ENCODE measurements at places on chromosomes 7 and 10. TPM values are rescaled to one million over a fixed set of nuclear protein-coding genes. Genes with fewer than 3 reads are reported as not detected.
A peak's percentile ranks its signal among the peaks of the same experiment; 100 is the strongest.

Gene CDC14C
- total RNA-seq: not detected

Gene ASB13
- 4.2 TPM for total RNA-seq

GRCh38 chr7:101162551-101163278 is 2.7 kb downstream of the VGF start:
- H3K27me3 ChIP-seq: peaks cover 50% of the 10 kb centered on the region
- peaks cover 39% of the 10 kb centered on the region for H3K4me1 ChIP-seq
- no peak for DNase-seq
- peaks cover 12% of the 10 kb centered on the region for H3K36me3 ChIP-seq
- H3K4me3 ChIP-seq: peak overlapping the region; percentile 12
- H3K27ac ChIP-seq: no peak overlapping the region

GRCh38 chr7:8042796-8043535 is 74.4 kb downstream of the GLCCI1 start:
- H3K27ac ChIP-seq: no peak overlapping the region
- no peaks in the 10 kb centered on the region for H3K4me1 ChIP-seq
- H3K27me3 ChIP-seq: no peaks in the 10 kb centered on the region

- no peaks in the 10 kb centered on the region for H3K4me1 ChIP-seq
- no peak overlapping the region for H3K27ac ChIP-seq
- no peaks in the 10 kb centered on the region for H3K27me3 ChIP-seq
- no peaks in the 10 kb centered on the region for H3K36me3 ChIP-seq
- no peak for DNase-seq
These were observed 96.5 kb downstream of the CACNB2 start for GRCh38 chr10:18236756-18237155.

GRCh38 chr7:34451923-34452322 is 206.1 kb upstream of the NPSR1 start:
- DNase-seq: no peak
- H3K27ac ChIP-seq: no peak overlapping the region
- no peaks in the 10 kb centered on the region for H3K36me3 ChIP-seq
- no peaks in the 10 kb centered on the region for H3K4me1 ChIP-seq
- H3K27me3 ChIP-seq: no peaks in the 10 kb centered on the region

- no peak overlapping the region for H3K27ac ChIP-seq
- no peaks in the 10 kb centered on the region for H3K36me3 ChIP-seq
- DNase-seq: no peak
- no peaks in the 10 kb centered on the region for H3K4me1 ChIP-seq
- no peak overlapping the region for H3K4me3 ChIP-seq
These were observed 98.8 kb downstream of the CACNB2 start for GRCh38 chr10:18238870-18239485.

Gene ENO4
- total RNA-seq: not detected

DNA sequence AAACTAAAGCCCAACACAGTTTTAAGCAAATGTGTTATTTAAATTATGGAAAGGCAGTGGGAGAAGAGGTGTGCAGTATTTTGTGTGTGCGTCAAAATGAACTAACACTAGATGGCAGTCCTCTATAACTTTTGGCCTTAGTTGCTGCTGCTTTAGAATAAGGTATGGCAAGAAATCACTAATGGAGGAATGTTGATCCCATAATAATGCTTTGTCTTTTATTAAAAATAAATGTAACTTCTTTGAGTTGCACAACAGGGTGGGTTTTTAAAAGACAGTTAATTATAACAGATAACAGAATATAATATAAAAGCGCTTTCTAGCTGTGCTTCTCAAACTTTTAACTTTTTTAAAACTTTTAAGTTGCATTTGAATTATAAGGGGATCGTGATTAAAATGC is 56.4 kb downstream of the BBS9 start:
- H3K4me1 ChIP-seq: no peaks in the 10 kb centered on the region

Gene NUDT1
- 50.7 TPM for total RNA-seq

DNA sequence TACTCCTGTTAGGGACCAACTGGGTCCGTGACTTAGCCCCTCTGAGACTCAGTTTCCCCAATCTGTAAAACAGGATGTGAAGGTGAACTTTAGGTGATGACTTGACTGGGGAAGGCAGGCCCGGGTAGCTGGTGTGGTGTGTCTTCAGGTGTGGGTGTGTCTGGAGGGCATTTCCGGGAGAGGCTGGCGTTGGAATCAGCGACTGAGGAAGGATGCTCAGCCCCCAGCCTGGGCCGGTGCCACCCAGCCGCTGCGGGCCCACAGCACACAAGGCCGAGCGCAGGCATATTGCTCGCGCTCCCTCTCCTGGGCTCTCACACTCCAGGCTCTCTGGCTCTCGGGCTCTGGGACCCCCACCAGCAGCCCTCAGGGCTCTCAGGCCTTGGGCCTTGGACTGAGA is 31.7 kb upstream of the CNPY1 start:
- H3K4me3 ChIP-seq: no peak overlapping the region
- no peaks in the 10 kb centered on the region for H3K4me1 ChIP-seq
- no peaks in the 10 kb centered on the region for H3K36me3 ChIP-seq

GRCh38 chr10:65611592-65611991 is 1314.2 kb upstream of the LRRTM3 start:
- no peak for DNase-seq
- H3K27me3 ChIP-seq: no peaks in the 10 kb centered on the region
- no peak overlapping the region for H3K27ac ChIP-seq
- H3K4me1 ChIP-seq: no peaks in the 10 kb centered on the region

DNA sequence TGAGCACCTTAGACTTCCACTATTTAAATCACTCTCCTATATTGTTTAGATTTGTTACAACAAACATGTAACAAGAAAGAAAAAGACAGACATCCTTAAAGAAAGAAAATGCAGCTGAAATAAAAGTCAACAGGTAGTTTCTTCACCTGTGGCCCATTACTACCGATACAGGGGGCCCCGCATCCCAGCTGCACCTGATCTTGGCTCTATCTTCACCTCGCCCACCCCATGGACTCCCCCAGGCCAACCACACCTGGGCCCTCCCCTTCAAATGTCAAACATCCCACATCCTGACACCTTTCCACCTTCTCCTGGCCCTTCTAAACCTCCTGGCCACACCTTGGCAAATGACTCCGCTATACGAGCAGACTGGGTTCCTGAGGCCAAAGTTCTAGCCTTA is 7.0 kb downstream of the DDX56 start:
- no peaks in the 10 kb centered on the region for H3K27me3 ChIP-seq
- no peak overlapping the region for H3K4me3 ChIP-seq
- H3K36me3 ChIP-seq: peaks cover 78% of the 10 kb centered on the region
- no peak for DNase-seq
- peaks cover 9% of the 10 kb centered on the region for H3K4me1 ChIP-seq

GRCh38 chr7:33039257-33039902 is 23.2 kb downstream of the NT5C3A start:
- no peaks in the 10 kb centered on the region for H3K27me3 ChIP-seq
- DNase-seq: no peak
- H3K36me3 ChIP-seq: no peaks in the 10 kb centered on the region
- peaks cover 9% of the 10 kb centered on the region for H3K4me1 ChIP-seq
- peak overlapping the region; percentile 30 for H3K4me3 ChIP-seq

GRCh38 chr7:86956567-86956966 is 102.9 kb downstream of the ELAPOR2 start:
- H3K4me1 ChIP-seq: no peaks in the 10 kb centered on the region
- no peaks in the 10 kb centered on the region for H3K36me3 ChIP-seq
- H3K4me3 ChIP-seq: no peak overlapping the region
- H3K27me3 ChIP-seq: no peaks in the 10 kb centered on the region
- H3K27ac ChIP-seq: no peak overlapping the region

DNA sequence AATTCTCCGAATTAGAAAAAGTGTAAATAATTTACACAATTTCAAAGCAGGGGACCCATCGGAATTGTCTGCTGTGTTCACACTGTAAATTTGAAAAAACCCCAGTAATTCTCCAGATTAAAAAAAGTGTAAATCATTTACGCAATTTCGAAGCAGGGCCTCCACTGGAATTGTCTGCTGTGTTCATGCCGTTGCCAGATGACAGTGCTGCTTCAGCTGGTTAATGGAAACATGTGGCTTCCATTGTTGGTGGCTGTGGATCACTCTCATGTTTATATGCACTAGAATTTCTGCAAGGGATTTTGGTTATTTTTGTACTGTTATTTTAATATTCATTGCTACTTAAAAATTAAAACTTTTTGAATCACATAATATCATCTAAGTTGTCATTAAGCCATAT is 88.8 kb upstream of the ELMO1 start:
- no peaks in the 10 kb centered on the region for H3K4me1 ChIP-seq
- H3K4me3 ChIP-seq: no peak overlapping the region
- no peak overlapping the region for H3K27ac ChIP-seq
- DNase-seq: no peak
- no peaks in the 10 kb centered on the region for H3K27me3 ChIP-seq
- no peaks in the 10 kb centered on the region for H3K36me3 ChIP-seq

- DNase-seq: no peak
- no peak overlapping the region for H3K27ac ChIP-seq
- no peaks in the 10 kb centered on the region for H3K4me1 ChIP-seq
- no peak overlapping the region for H3K4me3 ChIP-seq
These were observed 309.7 kb downstream of the EXOC4 start for GRCh38 chr7:133562621-133563020.

- DNase-seq: peak; percentile 66
- no peak overlapping the region for H3K4me3 ChIP-seq
- peaks cover 13% of the 10 kb centered on the region for H3K4me1 ChIP-seq
- no peaks in the 10 kb centered on the region for H3K36me3 ChIP-seq
These were observed 102.3 kb upstream of the ARHGAP21 start for GRCh38 chr10:24826009-24826408.

DNA sequence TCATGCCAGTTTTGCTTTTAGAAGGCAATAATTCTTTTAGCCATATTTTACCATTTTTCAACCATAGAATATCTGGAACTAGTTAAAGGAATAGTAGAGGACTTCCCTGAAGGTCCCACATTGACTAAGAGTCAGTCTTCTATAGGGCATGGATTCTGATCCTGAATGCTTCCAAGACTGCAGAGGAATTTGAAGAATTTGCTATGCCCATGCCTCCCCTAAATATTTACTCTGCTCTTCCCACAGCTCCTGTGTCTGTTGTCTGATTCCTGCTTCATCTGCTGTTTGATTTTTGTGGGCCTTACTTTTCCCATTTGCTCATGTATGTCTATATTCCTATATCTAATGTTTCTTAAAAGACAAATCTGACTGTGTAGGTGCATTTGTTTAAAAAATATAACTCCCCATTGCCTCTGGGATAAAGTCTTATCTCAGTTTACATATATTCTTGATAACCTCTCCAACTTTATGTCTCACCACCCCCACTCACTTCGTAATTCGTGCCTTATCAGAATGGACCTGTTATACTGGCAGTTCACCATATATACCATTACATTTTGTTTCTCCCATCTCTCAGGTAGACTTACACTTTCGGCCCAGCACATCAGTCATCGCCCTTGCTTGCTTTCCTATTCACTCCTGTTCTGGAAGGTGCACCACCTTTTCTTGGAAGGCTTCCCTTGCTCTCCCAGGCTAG is 33.9 kb downstream of the LRRC4 start:
- H3K27me3 ChIP-seq: no peaks in the 10 kb centered on the region
- peak overlapping the region; percentile 22 for H3K27ac ChIP-seq
- peaks cover 9% of the 10 kb centered on the region for H3K36me3 ChIP-seq
- H3K4me1 ChIP-seq: peaks cover 37% of the 10 kb centered on the region

GRCh38 chr7:156096771-156097538 is 284.7 kb upstream of the SHH start:
- H3K27ac ChIP-seq: no peak overlapping the region
- H3K4me3 ChIP-seq: no peak overlapping the region
- no peaks in the 10 kb centered on the region for H3K27me3 ChIP-seq
- no peak for DNase-seq

Gene CALHM3
- total RNA-seq: not detected

DNA sequence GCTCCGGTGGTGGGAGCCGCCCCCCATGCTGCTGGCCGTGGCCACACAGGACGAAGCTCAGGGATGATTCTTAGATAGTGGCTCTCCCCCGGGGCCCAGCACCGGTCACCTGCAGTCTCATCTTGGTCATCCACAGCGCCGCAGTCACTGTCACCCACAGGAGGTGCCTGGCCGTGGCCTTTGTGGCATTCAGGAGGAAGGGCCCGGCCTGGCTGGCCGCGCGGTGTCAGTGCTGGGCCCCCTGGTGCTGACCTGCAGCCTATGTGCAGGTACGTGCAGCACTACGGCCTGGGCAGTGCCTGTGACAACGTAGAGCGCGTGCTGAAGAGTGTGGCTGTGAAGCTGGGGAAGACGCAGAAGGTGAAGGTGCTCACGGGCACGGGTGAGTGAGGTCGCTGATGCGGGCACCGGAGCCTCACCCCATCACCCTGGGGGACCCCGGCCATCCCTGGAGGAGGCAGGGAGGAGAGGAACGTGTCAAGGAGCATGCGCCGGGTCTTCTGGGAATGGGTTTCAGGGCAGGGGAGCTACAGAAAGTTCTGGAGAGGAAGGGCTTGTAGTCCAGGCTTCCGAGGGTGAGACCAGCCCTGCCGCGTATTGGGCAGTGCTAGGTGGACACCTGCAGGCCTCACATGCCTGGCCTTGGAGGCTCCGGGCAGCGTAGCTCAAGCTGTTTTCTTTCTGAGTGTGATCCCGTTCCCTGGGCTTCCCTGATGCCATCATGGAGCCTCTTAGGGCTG is 5.0 kb downstream of the SPRN start:
- DNase-seq: no peak
- H3K4me1 ChIP-seq: no peaks in the 10 kb centered on the region
- no peak overlapping the region for H3K27ac ChIP-seq
- no peak overlapping the region for H3K4me3 ChIP-seq
- H3K36me3 ChIP-seq: peaks cover 29% of the 10 kb centered on the region

- H3K36me3 ChIP-seq: no peaks in the 10 kb centered on the region
- DNase-seq: no peak
- no peaks in the 10 kb centered on the region for H3K27me3 ChIP-seq
- no peak overlapping the region for H3K27ac ChIP-seq
- H3K4me1 ChIP-seq: no peaks in the 10 kb centered on the region
- H3K4me3 ChIP-seq: no peak overlapping the region
These were observed 695.0 kb upstream of the NRP1 start for GRCh38 chr10:34029455-34029854.

GRCh38 chr7:157553256-157553655 is 216.5 kb downstream of the DNAJB6 start:
- no peak overlapping the region for H3K4me3 ChIP-seq
- H3K36me3 ChIP-seq: no peaks in the 10 kb centered on the region
- H3K27me3 ChIP-seq: no peaks in the 10 kb centered on the region
- peaks cover 11% of the 10 kb centered on the region for H3K4me1 ChIP-seq
- H3K27ac ChIP-seq: no peak overlapping the region

Gene TMEM196
- not detected for total RNA-seq

Gene SLC26A5
- total RNA-seq: not detected

Gene TAS2R41
- total RNA-seq: not detected

Data from SJSA1 (cell line).